Left ventricle myocardium inferior (tissue), 1 donor: ENCODE measurements at places on chromosomes 5 and 9.

- no peak for DNase-seq
Observed at GRCh38 chr5:79105868-79106267, 5.7 kb upstream of the BHMT start.

DNA sequence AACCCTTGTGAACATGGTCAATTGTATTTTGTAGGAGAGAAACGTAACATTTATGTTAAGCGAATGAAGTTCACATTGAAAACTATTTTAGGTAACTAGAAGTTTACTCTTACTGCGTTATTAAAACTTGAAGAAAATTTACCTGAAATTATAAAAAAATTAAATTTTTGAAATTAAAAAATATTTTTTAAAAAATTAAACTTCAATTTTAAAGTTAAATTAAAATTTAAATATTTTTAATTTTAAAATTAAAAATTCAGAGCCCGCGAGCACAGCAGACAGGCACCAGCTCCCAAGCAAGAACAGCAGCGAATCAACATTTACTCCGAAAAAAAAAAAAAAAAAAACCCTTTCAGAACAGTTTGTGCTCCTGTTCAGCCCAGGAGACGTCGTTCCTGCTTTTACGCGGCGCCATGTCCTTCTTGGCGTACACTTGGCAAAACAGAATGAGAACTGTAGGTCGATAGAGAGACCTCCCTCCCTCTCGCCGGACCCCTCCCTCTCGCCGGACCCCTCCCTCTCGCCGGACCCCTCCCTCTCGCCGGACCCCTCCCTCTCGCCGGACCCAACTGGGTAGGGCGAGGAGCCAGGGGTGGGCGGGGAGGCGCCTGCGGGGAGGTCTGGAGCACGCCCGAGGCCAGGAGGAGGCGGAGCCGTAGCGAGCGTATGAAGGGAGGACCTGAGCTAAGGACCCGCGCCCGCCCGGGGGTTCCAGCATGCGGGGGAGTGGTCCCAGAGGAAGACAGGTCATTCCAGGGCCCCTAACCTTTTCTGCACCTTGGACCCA, 235.8 kb downstream of the ROR2 start:
- DNase-seq = peak; percentile 45

GRCh38 chr5:93378073-93378472, 202.9 kb downstream of the NR2F1-AS1 start:
- DNase-seq = no peak

GRCh38 chr5:116576053-116576713, 1.6 kb upstream of the SEMA6A start:
- DNase-seq = peak; percentile 49

DNA sequence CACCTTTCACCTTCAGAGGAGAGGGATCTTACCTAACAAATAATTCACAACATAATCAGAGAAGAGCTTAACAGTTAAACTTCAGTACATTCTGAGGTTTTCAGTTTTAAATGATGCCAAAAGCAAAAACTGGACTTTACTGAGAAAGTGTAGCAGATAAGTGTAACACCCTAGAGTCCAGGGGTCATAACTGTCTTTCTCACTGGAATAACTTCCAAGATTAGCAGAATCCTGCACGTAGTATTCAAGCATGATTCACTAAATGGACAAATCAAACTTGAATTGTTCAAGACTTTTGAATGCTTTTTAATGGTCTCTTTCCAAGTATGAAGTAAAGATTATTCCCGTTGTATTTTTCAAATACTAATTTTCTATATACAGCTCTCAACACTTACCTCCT, 180.1 kb upstream of the NREP start:
- no peak for DNase-seq

DNA sequence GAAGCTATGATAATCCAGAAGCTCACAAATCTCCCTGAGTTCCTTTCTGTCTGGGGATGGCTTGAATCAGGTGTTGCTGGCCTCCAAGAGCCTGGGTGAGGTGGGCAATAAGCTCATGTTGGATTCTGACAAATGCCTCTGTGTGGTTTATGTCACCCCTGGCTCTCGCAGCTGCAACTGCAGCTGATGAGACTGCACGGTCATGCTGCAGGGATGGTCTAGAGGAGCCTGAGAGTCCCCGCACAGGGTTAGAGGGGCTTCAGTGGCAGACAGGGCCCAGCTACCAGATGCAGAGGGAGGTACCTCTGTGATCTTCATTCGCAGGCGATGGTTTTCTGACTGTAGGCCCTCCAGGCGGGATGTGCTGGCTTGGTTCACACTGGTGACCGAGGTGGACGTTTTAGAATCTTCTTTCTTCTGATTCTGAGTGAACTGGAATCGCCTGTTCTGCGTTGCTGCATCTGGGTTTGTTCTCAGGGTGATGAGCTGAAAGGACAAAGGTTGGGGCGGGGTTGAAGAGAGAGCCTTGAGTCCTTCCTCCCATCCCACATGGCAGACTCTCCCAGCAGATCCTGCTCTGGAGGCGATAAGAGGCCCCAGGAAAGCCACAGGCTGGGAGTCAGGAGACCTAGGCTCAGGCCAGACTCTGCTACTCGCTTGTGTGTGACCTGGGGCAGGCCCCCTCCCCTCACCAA, 47.6 kb upstream of the TBC1D2 start:
- no peak for DNase-seq

- no peak for DNase-seq
Observed at GRCh38 chr5:45491368-45491767, 204.8 kb downstream of the HCN1 start.
